ENCODE measurements at places on chromosomes 7 and 10. TPM values are rescaled to one million over a fixed set of nuclear protein-coding genes. Genes with fewer than 3 reads are reported as not detected.

- peaks cover 11% of the 10 kb centered on the region for H3K4me1 ChIP-seq
- H3K36me3 ChIP-seq = no peaks in the 10 kb centered on the region
- no peak overlapping the region for H3K27ac ChIP-seq
- no peak for DNase-seq
Observed at GRCh38 chr7:139749545-139749944, 28.3 kb downstream of the HIPK2 start.

- DNase-seq = no peak
- peaks cover 43% of the 10 kb centered on the region for H3K27me3 ChIP-seq
- H3K27ac ChIP-seq = no peak overlapping the region
- no peak overlapping the region for H3K4me3 ChIP-seq
- H3K36me3 ChIP-seq = no peaks in the 10 kb centered on the region
Observed at GRCh38 chr7:141076377-141076776, 2.5 kb downstream of the TMEM178B start.

DNA sequence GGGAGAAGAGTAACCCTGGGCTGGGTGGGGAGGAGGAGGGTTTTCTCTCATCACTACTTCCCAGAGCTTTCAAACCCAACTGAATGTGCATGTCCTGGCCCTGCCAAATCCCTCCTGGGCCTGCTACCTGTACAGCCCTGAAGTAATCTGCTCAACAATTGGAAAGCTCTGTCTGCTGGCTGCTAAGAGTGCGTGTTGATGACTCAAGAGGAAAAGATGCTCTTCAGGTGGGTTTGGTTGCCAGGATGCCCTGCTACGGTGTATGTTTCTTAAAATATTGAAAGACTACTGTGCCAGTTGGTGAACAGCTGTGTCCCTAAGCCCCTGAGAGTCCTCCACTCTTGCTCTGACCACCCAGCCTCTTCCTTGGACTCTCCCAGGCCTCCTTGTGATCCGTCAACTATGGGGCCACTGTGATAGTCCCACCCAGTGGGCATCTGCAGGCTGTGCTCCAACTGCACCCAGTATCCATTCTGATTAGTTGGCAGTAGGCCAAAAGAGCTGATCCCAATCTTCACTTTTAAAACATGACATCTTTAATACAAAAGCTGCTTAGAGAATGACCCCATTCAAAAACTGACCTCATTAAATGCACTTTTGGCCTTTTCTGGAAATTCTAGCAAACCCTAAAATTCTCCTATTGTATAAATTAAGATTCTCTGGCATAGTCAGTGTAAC is 85.6 kb downstream of the AOAH start:
- no peak for DNase-seq
- H3K27ac ChIP-seq = no peak overlapping the region
- H3K27me3 ChIP-seq = no peaks in the 10 kb centered on the region
- H3K4me3 ChIP-seq = no peak overlapping the region
- no peaks in the 10 kb centered on the region for H3K4me1 ChIP-seq

- no peak for DNase-seq
- H3K36me3 ChIP-seq = no peaks in the 10 kb centered on the region
- no peak overlapping the region for H3K4me3 ChIP-seq
- H3K4me1 ChIP-seq = no peaks in the 10 kb centered on the region
Observed at GRCh38 chr7:47170516-47170915, 411.4 kb downstream of the TNS3 start.

- H3K4me1 ChIP-seq = peaks cover 6% of the 10 kb centered on the region
- no peaks in the 10 kb centered on the region for H3K27me3 ChIP-seq
- no peaks in the 10 kb centered on the region for H3K36me3 ChIP-seq
- no peak overlapping the region for H3K27ac ChIP-seq
- DNase-seq = no peak
- H3K4me3 ChIP-seq = no peak overlapping the region
Observed at GRCh38 chr7:66747385-66747784, 6.9 kb downstream of the RABGEF1 start.

DNA sequence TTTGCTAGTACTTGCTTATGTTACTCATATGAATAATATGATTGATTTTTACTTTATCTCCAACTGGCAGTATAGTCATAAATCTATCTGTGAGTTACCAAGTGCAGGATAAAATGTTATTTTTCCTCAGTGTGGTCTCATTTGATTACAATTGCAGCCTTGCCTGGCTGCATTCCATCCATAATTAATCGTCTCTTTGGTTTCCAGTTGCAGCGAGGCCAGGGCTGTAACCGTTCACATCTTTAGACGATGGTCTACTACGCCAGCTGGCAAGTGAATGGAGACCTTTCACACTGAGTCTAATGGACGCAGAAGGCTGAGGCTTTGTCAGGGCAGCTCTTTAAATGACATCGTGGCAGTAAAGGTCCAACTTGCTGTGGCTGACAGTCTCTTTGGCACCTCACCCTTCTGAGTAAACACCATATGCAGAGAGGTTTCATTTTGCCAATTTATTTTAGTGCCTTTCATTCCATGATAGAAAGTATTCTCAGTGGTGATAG is 84.0 kb downstream of the ARL4A start:
- H3K36me3 ChIP-seq = no peaks in the 10 kb centered on the region
- H3K4me1 ChIP-seq = no peaks in the 10 kb centered on the region
- no peak for DNase-seq
- H3K27ac ChIP-seq = no peak overlapping the region
- H3K4me3 ChIP-seq = no peak overlapping the region
- no peaks in the 10 kb centered on the region for H3K27me3 ChIP-seq

The SFTPA1 gene
- total RNA-seq = 3.8 TPM

DNA sequence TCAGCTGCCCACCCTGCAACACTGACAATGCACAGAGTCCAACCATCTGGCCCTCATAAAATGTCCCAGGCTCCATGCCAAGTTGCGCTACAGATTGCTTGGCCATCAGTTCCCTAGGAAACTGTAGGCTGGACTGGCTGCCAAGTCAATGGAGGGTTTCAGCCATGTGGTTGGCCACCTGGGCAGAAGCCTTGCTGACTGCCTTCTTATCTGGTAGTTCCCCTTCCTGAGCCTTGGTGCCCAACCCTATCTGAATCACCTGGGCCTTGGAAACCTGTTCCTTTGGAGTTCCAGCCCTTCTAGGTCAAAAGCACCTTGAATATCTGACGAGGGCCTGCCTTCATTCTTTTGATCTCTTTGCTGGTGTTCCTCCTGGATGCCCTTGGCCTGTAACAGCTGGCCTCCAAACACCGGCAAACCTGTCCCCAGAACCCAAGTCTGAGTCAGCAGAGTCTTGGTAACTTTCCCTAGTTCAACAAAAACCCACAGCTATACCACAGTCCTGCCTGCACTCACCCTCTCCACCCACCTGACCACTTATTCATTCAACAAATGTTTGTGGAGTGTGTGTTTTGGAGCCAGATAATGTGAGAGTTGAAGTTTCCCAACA is 37.4 kb upstream of the KDM7A start:
- no peak overlapping the region for H3K27ac ChIP-seq
- DNase-seq = no peak
- no peaks in the 10 kb centered on the region for H3K36me3 ChIP-seq
- H3K27me3 ChIP-seq = no peaks in the 10 kb centered on the region
- H3K4me3 ChIP-seq = no peak overlapping the region

- no peaks in the 10 kb centered on the region for H3K27me3 ChIP-seq
- peak overlapping the region; percentile 100 for H3K27ac ChIP-seq
- no peak for DNase-seq
- H3K4me3 ChIP-seq = peak overlapping the region; percentile 91
Observed at GRCh38 chr10:52318136-52318701, 4.1 kb downstream of the DKK1 start.

All from Panc1 (cell line).